D341Med (cell line): ENCODE measurements at places on chromosomes 2 and 18.

GRCh38 chr2:51387235-51387634 lies 355.3 kb upstream of the NRXN1 start:
- no peak for DNase-seq

GRCh38 chr2:18402831-18403230 lies 157.6 kb downstream of the RDH14 start:
- DNase-seq, result no peak

DNA sequence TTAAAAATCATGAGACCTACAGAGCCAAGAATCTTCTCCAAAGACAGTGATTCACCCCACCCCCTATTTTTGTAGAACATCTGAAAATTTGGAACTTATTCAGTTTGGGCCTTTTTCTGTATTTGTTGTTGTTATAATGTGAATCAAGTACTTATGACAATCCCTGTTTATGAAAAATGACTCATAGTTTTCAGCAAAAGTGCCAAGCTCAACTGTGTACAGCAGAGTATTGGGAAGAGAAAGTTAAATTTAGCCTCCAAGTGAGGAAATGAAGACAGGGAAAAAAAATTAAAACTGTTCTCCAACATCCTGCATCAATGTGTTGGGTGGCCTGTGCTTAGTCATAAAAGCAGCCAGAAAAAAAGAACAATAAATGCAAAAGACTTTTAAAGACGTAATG lies 46.2 kb downstream of the LRATD1 start:
- DNase-seq, result no peak

DNA sequence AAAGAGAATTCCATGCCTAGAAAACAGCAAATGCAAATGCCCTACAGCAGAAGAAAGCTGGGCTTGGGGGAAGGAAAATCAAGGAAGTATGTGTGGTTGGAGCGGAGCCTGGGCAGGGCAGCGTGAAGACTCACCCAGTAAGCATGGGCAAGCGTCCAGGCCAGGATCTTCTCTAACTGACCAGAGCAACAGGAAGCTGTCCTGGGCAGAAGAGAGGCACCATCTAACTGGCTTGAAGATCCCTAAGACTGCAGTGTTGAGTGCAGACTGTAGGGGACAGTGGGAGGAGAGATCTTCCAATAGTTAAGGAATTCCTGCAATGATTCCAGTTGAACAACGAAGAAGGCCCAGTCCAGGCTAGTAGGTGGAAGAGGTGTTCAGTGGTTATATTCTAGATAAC lies 57.9 kb downstream of the NXPH2 start:
- no peak for DNase-seq

DNA sequence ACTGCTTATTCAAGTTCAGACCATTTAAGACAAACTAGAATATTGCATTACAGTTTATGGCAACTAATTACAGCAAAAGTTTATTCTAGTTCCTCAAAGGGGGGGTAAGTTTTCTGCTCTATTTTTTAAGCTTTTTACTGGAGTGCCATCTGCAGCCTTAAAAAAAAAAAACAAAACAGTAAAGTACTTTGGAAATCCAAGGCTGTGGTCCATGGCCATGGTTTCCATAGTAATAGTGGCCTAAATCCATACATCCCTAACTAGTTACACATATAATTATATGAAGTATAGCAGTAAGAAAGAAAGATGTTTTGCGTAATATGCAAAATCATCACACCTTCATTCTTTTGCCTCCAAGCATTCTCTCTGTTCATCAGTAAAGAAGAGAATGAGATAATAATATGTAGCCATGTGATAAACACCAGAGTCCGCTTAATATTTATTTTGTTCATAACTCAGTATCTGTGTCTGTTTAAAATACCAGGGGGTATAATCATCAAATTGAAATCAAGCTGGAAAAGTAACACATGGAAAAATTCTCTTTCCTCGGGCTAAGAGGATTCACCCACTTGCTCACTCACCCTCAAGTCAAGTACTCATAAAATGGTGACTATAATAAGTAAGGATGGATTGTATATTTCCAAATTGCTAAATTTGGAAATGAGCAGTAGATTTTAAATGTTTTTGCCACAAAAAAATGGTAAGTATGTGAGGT lies 301.1 kb upstream of the RND3 start:
- no peak for DNase-seq

GRCh38 chr2:58067001-58067400 lies 20.4 kb downstream of the VRK2 start:
- no peak for DNase-seq

GRCh38 chr2:36516136-36516870 lies 81.7 kb downstream of the FEZ2 start:
- no peak for DNase-seq

GRCh38 chr2:191188550-191189093 lies 37.8 kb upstream of the STAT4 start:
- DNase-seq, result no peak

GRCh38 chr18:23619388-23619881 lies 33.1 kb upstream of the NPC1 start:
- DNase-seq, result peak; percentile 51

DNA sequence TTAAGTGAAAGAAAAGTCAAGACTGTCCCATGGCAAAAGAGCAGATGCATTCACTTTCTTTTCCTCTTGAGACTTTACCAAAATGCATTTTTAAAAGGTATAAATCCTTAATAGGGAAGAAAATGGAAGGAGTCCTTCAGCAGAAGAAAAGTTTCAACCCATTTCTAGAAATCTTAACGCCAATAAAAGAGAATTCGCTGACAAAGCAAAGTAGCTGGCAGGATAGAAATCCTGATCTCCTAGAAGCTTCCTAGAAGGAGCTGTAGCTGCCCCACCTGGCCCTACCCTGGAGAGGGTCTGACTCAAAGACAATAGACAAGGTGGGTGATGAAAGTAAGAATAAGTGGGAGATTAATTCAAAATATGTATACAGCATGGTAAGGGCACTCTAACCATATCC lies 144.9 kb upstream of the PKDCC start:
- DNase-seq, result no peak

DNA sequence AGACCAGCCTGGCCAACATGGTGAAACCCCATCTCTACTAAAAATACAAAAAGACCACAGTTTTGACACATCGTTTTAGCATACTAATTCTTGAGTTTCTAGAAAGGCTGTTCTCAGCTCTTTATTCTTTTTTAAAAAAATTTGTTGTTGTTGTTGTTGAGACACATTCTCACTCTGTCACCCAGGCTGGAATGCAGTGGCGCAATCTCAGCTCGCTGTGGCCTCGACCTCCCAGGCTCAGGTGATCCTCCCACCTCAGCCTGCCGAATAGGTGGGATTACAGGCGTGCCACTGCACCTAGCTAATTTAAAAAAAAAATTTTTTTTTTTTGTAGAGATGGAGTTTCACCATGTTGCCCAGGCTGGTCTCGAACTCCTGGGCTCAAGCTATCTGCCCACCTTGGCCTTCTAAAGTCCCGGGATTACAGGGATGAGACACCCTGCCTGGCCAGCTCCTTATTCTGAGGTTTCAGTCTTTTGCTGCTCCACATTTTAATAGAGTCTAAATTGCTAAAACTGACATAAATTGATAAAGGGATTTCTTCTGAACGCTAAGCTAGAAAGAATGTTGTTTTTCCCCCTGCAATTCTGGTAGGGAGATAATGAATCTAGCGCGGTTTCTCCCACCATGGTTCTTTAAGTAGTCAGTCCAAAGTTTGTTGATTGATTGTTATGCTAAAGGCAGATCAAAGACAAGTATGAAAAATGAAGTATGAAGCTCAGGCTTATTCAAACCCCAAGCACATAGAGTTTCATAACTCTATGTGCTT lies 32.6 kb upstream of the CABLES1 start:
- no peak for DNase-seq
